GM23248 (cell line): ENCODE measurements at places on chromosomes 12 and 14. TPM values are rescaled to one million over a fixed set of nuclear protein-coding genes. Genes with fewer than 3 reads are reported as not detected.

DNA sequence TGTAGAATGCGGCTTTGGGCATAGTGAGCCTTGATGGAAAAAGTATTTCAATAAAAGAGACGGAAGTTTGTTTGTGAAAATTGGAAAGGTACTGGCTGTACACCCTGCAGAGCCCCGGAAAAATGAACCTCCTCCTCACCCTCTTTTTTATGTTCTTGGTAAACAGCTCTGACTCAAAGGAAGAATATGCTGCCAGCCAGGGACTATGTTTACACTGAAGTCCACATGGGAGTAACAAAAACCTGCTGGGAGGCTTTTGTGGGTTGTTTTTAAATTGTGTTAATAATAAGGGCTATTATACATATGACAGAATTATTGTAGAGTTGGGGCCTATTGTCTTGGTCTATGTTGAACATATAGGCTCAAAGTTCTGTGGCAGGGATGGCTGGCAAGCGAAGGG lies 70.7 kb downstream of the TTC8 start:
- DNase-seq, result peak; percentile 68

GRCh38 chr12:120175062-120175461 lies 19.5 kb downstream of the GCN1 start:
- no peak for DNase-seq

DNA sequence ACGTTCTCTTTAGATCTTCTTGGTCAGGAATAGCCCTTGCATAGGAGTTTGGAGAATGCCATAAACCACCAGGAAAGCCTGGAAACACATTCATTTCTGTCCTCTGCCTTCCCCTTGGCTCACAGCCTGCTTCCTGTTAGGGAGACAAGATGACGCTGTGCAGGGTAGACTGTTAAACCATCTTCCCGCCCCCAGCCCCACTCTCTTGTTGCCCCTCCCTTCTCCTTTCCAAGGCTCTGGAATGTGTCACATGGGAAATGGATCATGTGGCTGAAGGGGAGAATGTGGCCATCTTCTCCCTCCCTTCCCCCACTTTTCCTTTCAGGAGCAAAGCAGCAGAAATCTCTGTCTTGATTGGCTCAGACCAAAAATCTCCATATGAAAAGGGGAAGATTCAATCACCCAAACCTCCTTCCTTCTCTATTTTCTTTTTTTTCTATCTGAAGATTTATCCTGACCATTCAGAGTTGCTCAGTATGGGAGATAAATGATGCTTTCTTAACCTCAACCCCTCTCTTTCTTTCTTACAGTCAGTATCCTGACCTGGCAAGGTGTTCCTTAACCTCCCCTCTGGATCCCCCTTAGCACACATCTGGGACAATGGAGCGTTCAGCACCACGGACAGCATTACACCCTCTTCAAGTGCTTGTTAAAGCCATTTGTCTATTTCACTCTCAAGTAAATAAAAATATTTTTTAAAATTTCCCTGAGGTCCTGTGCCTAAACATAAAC lies 11.4 kb downstream of the GPR19 start:
- peak; percentile 60 for DNase-seq

- DNase-seq, result no peak
These were observed 10.7 kb downstream of the LLPH start for GRCh38 chr12:66119870-66120241.

- DNase-seq, result peak; percentile 84
These were observed 23.0 kb upstream of the GPR132 start for GRCh38 chr14:105087963-105088811.

- DNase-seq, result no peak
These were observed 10.6 kb downstream of the MCRS1 start for GRCh38 chr12:49557187-49557916.

GRCh38 chr12:81627336-81628189 lies 131.6 kb downstream of the PPFIA2 start:
- DNase-seq, result peak; percentile 77

GRCh38 chr14:60652674-60653651 lies 3.7 kb upstream of the SIX1 start:
- no peak for DNase-seq

GRCh38 chr12:78725951-78726580 lies 138.5 kb upstream of the SYT1 start:
- no peak for DNase-seq

- peak; percentile 46 for DNase-seq
These were observed 22.4 kb downstream of the DDX47 start for GRCh38 chr12:12835378-12836146.

GRCh38 chr12:46560874-46561273 lies 188.3 kb upstream of the SLC38A2 start:
- DNase-seq, result no peak

DNA sequence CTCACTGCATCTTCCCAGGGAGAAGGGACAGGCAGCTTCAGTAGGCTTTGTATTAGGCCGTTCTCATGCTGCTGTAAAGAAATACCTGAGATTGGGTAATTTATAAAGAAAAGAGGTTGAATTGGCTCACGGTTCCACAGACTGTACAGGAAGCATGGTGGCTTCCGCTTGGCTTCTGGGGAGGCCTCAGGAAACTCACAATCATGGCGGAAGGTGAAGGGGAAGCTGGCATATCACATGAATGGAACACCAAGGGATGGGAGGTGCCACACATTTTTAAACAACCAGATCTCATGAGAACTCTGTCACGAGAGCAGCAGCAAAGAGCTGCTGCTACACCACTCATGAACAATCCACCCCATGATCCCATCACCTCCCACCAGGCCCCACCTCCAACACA lies 182.2 kb upstream of the SFSWAP start:
- DNase-seq, result no peak

DNA sequence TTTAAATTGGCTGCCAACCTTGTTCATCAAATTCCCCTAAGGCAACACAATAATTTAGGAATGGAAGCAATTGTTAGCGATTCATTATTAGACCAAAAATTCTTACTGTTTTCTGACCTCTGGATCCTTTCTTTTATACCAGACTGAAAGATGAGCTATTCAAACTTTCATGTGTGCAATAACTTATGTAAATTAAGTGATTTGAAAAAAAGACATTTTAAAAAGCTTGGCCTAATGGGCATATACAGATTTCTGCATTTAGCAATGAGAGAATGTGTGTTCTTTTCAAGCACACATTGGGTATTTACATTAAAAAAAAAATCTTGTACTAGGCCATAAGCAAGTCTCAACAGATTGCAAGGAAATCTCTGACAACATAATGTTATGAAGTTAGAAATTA lies 65.5 kb downstream of the C12orf75 start:
- no peak for DNase-seq

DNA sequence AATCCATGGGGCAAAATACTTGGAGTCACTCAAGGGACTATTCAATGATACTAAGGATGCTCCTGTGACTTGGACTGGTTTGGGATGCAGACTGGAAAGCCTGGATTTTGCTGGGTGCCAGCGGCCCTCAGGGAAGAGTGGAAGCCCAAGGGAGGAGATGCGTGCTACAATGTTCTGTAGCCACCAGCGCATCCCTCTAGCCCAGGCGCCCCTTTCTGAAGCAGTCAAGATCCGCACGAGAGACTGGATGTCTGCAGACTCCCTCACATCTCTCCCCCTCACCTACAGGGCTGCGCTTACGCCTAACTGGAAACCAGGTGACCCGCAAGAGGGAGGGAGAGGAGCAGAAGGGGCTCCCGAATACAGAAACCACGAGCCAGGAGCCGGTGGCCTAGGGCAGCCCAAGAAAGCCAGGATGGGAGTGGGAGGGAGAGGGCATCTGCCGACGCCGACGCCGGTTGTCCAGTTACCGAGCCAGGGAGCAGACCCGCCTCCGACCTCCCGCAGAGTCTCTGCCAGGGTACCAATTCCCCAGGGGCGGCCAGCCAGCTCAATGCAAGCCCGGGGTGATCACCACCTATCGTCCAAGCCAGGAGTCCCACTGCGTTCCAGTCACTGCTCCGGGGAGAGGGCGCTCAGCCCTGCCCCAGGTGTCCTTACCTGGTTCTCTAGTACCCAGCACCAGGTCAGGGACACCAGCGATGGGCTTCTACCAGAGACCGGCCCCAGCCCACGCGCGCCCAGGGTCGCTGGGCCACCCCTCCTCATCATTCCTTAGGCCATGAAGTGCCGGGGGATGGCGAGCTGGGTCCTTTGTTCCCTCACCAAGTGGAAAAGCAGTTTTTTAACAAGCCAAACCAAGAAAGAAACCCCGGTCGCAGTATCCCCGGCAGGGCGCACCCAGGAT lies 1.2 kb downstream of the NTN4 start:
- peak; percentile 33 for DNase-seq

- no peak for DNase-seq
These were observed 218.7 kb upstream of the NOS1 start for GRCh38 chr12:117580015-117580717.

- no peak for DNase-seq
These were observed 8.3 kb downstream of the TSPAN11 start for GRCh38 chr12:30934811-30935210.

GRCh38 chr12:62407587-62407986 lies 59.0 kb upstream of the MON2 start:
- no peak for DNase-seq

GRCh38 chr14:22432348-22432976 lies 156.6 kb downstream of the DAD1 start:
- DNase-seq, result peak; percentile 89

- no peak for DNase-seq
These were observed 1.7 kb downstream of the USP44 start for GRCh38 chr12:95549392-95550084.

GRCh38 chr12:4905316-4905715 lies 4.4 kb upstream of the KCNA1 start:
- no peak for DNase-seq

DNA sequence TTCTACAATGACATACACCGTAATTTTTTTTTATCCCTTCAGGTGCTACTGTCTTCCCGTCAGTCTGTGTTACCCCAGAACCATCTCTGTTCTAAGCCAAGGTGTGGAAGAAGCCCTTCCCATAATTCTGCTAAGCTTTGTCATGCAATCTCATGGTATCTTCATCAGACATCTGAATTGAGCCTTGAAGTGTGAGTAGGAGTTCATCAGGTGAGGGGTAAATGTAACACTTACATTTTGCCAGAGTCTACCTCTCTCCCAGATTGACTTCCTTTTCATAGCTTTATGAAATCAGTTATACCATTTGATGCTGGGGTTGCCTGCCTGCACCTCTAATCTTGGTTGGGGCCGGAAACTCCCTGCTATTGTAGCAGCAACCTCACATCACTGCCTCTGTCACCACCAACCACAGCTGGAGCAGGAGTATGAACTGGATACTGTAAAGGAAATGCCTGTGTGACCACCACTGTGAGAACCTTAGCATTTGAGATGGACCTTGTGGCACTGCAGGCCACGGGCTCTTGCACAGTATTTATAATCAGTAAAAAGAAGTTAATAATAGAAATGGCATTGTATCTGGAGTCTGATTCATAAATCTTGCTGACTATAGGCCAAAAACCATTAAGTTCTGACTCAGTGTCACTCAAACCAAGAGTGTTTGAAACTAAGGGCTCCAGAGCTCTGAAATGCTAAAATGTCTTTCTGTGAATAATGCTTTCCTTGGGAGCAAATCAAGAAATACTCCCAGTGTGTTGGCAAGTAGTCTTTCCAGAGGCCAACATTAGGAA lies 58.7 kb upstream of the STK38L start:
- peak; percentile 86 for DNase-seq

- DNase-seq, result no peak
These were observed 130.6 kb downstream of the PRKCH start for GRCh38 chr14:61451891-61452400.

GRCh38 chr12:49866859-49867569 lies 24.1 kb upstream of the BCDIN3D start:
- DNase-seq, result peak; percentile 69

- no peak for DNase-seq
These were observed 43.7 kb downstream of the LTBP2 start for GRCh38 chr14:74568380-74568649.

DNA sequence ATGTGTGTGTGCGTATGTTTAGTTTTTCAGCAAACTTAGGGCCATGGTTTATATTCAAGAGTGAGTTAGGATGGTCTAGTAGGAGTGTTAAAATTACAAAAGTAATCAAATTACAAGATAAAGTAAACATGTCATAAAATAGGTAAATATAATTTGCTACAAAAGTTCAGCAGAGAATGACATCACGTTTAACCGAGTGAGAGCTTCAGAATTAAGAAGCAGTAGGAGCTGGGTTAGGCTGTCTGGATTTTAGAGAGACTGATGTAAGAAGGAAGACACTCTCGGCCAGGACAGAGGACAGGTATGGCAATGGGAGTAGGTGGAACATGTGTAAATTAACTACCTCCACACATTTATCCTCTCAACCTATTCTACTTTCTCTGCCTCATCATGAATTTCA lies 11.6 kb upstream of the MGST1 start:
- DNase-seq, result no peak

DNA sequence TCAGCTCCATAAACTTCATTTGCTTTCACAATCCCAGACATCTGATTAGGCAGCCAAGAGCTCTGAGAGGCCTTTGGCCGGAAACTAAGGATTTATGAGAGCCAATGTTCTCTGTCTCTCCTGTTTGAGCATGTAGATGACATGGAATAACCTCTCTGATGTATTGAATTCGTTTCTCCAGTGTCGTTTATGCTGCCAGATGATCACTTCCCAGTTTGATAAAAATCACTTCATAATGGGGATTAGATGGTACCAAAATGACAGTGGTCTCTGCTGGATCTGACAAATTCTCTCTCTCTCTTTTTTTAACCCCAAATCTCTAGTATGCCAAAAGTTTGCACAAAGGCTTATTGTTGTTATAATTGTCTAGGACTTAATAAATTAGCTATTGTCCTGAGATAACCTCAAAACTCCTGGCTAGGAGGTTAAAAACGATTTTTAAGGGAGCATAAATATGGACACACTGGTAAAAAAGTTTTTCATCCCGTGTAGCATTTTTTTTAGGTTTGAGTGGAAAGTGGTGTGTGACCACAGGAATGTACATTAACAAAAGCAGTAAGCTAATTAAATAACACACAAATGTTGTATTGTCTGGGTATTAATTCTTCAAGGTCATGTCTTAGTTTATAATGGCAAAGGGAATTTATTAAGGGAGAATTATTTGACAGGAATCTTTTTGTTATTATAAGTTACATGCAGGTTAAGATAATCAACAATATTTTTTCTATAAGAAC lies 82.6 kb upstream of the USP44 start:
- peak; percentile 49 for DNase-seq

DNA sequence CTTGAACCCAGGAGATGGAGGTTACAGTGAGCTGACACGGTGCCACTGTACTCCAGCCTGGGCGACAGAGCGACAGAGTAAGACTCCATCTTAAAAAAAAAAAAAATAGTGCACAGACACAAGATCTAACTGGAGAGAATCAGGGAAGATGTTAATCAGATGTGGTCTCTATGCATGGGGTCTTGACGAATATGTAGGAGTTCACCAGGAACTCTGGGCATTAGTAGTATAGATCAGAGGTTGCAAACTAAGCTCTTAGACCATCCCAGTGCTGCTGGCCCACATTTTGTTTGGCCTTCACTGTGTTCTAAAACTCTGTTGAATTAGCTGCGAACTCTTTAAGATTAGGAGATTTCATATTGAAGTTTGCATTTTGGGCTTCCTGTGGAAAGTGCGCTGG lies 31.6 kb downstream of the SNRNP35 start:
- DNase-seq, result no peak

Gene SLC39A5
- total RNA-seq, result not detected in 2 replicates

Gene ANO2
- total RNA-seq, result not detected in 2 replicates

Gene OTX2
- total RNA-seq, result not detected in 2 replicates

Gene SLC17A8
- not detected in 2 replicates for total RNA-seq

Gene CCDC175
- total RNA-seq, result not detected in 2 replicates

Gene TXNDC16
- 2.1 and 2.5 TPM in 2 replicates for total RNA-seq

Gene NKX2-1
- not detected in 2 replicates for total RNA-seq

Gene C12orf50
- total RNA-seq, result not detected in 2 replicates

Gene PLBD1
- total RNA-seq, result 0.51 and 0.65 TPM in 2 replicates

Gene KCNA1
- not detected in 2 replicates for total RNA-seq

Gene PRMT5
- total RNA-seq, result 42.2 and 61.0 TPM in 2 replicates

Gene LALBA
- not detected in 2 replicates for total RNA-seq

Gene GALC
- 20.9 and 24.0 TPM in 2 replicates for total RNA-seq

Gene MUCL1
- total RNA-seq, result not detected in 2 replicates

Gene ZDHHC22
- total RNA-seq, result not detected in 2 replicates

Gene TSPAN19
- not detected in 2 replicates for total RNA-seq

Gene MAP3K9
- not detected in 2 replicates for total RNA-seq
